SW480 (cell line): ENCODE measurements at places on chromosomes 1 and 21.
A peak's percentile ranks its signal among the peaks of the same experiment; 100 is the strongest.

DNA sequence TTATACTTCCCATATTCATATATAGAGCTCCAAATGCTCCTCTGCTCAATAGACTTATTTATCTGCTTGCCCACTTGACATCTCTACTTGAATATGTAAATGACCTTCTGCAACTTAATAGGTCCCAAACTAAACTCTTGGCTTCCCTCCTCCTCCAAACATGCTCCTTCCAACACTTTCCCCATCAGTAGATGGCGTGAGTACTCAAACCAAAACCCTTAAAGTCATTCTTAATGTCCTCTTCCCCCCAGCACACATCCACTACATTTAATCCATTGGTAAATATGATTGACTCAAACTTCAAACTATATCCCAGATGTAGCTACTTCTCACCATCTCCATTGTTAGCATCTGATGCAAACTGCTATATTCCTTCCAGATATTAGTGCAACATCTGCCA is 48.5 kb upstream of the PBX1 start:
- no peak for DNase-seq

GRCh38 chr1:228081578-228082213 is 812 bp upstream of the ARF1 start:
- DNase-seq = no peak

DNA sequence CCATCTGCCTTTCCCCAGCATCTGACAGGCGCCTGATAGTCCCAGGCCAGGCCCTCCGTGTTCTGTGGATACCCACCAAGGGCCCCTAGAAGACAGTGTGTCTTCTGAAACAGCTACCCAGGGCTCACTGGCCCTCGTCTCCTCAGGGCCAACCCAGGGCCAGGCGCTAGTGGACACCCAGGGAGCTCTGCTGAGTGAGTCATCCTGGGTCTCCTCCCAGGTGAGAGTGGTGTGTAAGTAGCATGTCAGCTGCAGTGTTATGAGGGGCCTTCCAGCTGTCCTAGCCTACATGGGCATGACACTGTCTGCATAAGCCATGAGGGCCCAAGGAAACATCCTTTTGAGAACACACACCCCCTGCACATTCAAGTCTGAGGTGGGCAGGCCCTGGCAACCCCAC is 36.7 kb downstream of the CHD5 start:
- DNase-seq = peak; percentile 57

- no peak for DNase-seq
These were observed 107.6 kb upstream of the LYPLAL1 start for GRCh38 chr1:219066098-219066497.

DNA sequence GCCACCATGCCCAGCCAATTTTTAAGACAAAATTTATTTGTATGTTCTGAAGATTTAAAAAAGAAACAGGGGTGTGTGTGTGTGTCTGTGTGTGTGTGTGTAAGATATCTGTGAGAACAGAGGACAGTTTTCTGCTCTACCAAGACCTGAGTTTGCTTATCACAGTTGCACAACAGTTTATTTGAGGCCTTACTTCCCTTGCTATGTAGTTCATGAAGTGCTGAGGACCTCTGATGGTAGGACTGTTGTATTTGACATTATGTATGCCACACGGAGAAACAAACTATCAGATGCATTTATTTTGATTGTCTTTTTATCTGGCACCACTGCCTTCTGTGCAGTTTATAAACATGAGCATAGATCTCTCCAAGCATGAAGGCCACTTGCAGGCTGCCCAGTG is 355.2 kb downstream of the PBX1 start:
- peak; percentile 14 for DNase-seq

GRCh38 chr1:62836856-62837540 is 53.1 kb downstream of the ATG4C start:
- no peak for DNase-seq

GRCh38 chr1:237170149-237170548 is 128.2 kb downstream of the RYR2 start:
- DNase-seq = no peak

GRCh38 chr1:115073298-115074087 is 15.8 kb downstream of the TSPAN2 start:
- no peak for DNase-seq

DNA sequence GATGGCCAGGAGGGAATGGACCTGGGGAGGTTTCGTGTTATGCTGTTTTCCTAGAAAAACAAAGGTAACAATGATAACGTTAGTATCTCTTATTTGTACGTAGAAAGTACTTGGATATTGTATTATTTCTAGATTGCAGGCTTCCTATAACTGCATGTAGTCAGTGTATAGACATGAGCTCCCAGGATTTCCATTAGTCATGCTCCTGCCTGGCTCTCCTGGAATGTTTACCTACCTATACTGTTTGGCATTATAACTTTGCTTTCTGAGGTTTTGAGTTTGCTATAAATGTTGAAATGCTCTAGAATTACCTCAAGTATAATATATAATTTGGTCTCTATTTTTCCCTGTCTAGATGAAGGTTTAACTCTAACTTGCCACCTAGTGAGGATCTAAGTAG is 66.1 kb downstream of the TTC3 start:
- DNase-seq = no peak

DNA sequence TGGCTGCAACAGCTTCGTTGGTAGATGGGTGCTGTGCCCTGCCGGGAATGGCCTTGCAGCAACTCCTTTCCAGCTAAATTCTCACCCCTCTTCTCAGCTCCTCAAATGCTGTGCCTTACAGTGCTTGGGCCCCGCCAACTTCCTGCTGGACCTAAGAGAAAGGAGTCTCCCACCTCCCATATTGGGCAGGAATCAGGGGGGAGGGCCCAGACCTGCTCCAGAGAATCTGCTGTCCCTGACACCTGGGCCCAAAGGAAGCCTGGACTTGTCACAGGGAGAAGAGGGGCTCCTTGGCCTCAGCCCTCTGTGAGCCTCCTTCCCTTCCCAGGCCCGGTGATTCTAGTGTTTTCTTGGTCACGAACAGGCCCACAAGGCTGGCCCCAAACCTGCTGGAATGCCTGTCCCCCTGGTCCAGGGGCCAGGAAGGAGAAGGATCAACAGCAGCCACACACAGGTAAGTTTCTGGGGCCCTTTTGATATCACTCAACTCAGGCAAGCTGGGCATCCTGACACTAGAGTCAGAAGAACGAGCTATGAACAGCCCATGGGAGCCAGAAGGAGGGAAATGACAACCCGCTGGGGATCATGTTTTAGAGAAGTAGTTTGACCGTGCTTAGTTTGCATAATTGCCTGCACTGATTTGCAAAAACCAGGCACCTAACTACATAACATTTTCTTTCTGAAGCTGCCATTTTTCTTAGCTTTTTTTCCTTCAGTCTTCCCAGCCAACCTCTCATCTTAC is 86.2 kb downstream of the CD247 start:
- DNase-seq = no peak

DNA sequence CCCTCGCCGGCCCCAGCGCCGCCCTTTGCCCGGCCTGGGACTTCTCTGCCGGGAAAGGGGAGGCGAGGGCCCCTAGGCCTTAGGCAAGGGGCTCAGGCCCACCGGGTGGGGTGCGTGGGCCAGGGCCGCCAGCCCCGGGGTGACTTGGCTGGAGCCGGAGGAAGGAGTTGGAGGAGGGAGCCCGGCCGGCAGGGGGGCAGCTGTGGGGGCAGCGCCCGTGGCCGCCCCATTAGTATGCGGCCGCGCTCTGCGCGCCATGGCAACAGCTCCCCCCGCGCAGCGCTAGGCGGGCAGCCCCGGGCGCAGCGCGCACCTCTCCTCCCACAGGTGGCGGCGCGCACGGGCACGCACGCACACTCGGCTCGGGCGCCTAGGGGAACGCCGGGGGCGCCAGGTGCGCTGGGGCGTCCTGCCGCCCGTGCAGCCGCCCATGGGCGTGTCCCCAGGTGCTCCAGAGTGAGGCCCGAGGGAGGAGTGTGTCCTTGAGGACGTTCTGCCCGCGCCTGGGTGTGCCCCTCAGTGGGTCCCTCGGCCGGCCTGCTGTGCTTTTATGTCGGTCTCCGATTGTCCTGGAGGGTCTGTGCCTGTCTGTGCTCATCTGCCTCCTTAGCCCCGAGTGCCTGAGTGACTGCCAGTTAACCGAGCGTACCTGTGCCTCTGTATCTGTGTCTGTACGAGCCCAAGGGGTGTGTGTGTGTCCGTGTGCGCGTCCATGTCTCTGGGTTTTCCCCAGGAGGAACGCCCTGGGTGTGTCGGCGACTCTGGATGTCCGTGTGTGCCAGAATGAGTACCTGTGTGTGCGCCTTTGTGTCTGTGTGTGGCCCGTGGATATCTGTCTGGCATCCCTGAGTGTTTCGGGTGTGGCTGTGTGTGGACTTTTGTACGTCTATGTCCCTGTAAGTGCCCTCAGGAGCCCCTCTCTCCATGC is 38.2 kb upstream of the WASF2 start:
- DNase-seq = peak; percentile 88

DNA sequence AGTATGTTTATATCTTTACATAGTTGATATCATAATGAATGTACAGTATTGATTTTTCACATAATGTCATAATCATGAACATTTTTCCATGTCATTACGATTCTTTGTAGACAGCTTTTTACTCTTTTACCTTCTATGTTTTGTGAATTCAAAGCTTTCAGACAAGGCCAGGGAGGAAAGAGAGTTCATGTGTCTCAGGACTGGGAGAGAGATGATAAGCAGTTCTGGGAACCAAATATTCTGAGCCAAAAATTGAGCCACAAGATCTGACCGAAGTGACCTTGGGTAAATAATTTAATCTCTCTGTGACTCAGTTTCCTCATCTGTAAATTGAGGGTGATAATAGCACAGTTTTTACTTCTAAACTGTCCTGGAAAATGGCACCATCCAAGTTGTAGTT is 31.8 kb downstream of the CSF1 start:
- no peak for DNase-seq

DNA sequence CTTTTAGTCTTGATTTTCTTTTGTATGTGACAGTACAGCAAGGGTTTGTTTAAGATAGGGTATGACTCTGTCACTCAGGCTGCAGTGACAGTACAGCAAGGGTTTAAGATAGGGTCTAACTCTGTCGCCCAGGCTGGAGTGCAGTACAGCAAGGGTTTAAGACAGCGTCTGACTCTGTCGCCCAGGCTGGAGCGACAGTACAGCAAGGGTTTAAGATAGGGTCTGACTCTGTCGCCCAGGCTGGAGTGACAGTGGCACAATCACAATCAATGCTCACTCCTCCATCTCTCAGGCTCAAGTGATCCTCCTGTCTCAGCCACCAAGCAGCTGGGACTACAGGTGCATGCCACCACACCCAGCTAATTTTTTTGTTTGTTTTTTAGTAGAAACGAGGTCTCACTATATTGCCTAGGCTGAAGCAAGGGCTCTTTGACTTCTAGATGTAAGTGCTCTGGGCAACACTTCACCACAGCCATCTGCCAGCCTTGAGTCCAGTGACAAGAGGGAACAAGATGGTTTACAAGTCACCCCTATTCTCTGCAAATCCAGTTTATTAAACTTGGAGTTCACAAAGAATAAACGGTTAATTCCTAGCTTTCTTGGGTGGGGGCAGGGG is 965 bp upstream of the SH2D5 start:
- DNase-seq = no peak

DNA sequence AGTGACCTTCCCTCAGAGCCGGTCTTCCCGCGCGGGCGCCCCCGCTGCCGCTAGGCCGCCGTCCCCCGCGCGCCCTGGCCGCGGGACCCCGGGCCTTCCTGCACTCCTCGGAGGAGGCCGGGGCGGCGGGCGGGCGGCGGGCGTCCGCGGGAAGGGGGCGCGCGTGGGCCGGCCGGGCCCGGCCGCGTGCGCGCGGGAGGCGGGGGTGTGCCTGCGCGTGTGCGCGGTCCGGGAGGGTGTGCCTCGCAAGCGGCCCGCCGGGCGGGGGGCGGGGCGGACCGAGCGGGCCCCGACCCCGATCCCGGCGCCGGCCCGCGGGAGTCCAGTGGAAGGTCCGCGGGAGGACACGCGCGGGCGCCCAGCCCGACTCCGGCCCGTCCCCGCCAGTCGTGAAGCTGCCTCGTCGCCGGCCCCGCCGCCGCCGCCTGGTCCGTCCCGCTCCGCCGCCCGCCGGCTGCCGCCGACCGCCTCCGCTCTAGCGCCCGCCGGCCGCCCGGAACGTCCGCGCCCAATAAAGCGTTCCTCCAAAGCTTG is 438 bp downstream of the MRPS6 start:
- no peak for DNase-seq

- no peak for DNase-seq
These were observed 111.3 kb upstream of the PALMD start for GRCh38 chr1:99534638-99534930.

DNA sequence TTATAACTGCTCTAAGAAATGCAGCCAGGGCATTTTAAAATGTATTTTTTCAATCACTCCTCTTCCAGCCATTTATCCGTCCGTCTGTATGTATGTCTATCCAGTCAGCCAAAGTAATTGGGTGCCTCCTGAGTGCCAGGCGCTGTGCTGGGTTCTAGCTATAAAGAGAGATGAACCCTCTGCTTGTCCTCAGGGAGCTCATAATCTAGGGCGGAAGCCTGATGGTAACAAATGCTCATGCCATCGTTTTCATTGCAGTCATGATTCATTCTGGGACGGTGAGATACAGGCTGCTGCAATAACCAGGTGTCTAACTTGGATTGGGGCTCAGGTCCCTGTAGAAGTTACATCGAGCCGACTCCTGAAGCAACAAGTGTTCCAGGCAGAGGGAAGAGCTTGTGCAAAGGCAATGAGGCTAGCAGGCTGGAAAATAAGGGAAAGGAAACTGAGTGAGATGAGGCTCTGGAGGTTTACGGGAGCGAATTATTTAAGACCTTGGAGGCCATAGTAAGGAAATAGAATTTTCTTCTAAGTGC is 11.6 kb downstream of the IFI6 start:
- no peak for DNase-seq

DNA sequence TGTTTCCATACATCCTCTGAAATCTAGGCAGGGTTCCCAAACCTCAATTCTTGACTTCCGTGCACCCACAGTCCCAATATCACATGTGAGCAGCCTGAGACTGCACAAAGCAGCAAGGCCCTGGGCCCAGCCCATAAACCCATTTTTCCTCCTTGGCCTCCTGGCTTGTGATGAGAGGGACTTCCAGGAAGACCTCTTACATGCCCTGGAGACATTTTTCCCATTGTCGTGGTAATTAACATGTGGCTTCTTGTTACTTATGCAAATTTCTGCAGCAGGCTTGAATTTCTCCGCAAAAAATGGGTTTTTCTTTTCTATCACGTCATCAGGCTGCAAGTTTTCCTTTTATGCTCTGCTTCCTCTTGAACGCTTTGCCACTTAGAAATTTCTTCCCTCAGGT is 3.3 kb upstream of the PIGK start:
- no peak for DNase-seq

DNA sequence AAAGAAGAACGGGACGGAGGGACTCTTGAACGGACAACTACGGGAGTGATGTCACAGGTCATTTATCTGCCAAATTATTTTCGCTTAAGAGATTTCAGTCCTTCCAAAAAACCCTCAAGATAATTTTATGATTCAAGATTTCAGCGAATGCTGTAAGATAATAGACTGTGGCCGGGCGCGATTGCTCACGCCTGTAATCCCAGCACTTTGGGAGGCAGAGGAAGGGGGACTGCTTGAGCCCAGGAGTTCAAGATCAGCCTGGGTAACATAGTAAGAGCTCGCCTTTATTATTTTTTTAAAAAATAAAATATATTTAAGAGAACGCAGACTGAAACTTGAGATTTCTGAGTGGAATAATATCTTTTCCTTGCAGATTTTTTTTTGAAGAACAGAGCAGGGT is 609 bp downstream of the RWDD2B start:
- DNase-seq = peak; percentile 11
